ENCODE measurements at places on chromosomes 5 and 9.

GRCh38 chr9:86503314-86503713 lies 149.1 kb upstream of the TUT7 start:
- no peak for DNase-seq

GRCh38 chr5:15791274-15791673 lies 291.3 kb downstream of the FBXL7 start:
- DNase-seq: no peak

DNA sequence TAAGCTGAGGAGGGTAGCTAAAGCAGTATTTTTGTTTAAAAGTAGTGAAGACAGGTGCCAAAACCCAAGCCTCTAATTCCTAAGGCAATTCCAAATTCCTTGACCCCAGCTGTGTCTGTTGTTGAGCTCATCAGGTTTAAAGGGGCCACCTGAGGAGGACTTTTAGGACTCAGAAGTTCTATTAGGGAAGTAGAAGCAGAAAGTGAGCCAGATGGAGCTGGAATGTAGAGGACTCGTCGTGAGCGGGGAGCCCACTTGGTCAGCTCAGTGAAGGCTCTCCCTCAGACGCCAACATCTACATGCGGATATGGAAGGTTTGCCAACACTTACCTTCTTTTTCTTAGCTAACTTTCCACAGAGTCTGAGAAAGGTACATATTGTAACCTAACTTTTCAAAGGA lies 102.8 kb downstream of the PLPPR1 start:
- DNase-seq: no peak

- no peak for DNase-seq
Observed at GRCh38 chr5:82347201-82347865, 69.2 kb upstream of the RPS23 start.

DNA sequence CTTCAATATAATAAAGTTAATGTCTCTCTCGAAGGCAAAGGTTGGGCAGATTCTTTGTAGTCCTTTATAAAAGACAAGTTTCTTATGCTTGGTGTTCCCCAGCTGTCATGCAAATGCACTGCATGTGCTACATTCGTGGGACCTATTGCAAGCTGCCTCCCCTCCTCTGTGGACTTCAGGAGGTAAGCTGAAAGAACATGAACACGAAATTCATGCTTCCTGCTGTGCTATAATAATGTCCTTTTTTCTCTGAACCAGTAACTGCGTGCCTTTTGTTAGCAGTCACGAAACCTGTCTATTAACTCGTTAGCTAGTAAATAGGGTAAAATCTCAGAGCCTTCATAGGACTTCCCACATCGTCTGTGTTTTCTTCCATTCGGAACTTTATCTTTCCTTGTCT lies 363.5 kb downstream of the CDH9 start:
- no peak for DNase-seq

DNA sequence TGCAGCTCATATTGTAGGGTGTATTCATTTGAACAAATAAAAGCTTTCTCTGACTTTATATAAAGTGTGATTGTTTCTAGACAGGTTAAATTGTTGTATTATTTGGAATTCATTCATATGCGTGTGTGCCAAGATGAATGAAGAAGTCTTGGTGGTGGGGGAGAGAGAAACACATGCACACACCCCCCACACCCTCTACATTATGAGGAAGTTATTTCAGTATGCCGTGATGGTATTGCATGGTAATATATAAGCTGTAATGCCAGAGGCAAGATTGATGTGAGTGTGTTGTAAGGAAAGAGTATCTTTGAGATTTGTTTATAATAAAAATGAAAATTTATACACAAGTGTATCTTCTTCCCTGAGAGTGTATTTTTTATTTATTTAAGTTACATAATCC lies 71.0 kb downstream of the IPO11 start:
- no peak for DNase-seq

- no peak for DNase-seq
Observed at GRCh38 chr9:95157481-95158151, 159.9 kb downstream of the FANCC start.

DNA sequence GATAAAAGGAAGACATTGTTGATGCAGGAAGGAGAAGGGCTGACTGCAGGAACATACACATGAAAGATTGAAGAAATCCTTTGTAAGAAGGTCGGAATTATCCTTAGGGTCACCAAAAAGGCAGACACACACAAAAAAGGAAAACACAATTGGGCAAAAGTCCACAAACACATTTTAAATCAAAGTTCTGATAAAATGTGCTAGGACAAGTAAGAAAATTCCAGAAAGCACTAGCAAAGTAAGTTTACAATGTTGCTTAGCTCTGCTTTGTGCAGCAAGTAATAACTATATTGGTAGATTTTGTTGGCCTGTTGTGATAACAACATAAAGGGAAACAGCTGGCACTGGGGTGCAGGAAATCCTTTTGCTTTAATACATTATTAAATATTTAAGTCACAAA lies 99.8 kb upstream of the VCAN start:
- no peak for DNase-seq

DNA sequence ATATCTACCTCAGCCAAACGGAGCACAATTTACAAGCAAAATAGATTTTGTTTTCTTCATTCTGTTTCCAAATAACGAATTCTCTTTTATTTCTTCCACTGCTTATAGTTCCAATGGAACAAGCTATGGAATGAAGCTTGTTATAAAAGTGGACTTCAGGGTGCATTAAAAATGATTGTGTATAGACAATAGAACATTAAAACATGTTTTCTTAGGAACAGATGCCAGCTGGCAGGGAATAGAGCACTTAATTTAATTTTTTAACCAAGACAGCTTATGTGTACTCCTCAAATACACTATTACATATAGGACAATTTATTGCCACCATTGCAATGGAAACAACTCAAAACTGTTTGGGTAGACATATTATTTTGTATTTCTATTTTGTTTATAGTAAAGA lies 860.1 kb upstream of the TYRP1 start:
- no peak for DNase-seq

GRCh38 chr5:115531787-115532367 lies 12.7 kb downstream of the FEM1C start:
- DNase-seq: no peak

DNA sequence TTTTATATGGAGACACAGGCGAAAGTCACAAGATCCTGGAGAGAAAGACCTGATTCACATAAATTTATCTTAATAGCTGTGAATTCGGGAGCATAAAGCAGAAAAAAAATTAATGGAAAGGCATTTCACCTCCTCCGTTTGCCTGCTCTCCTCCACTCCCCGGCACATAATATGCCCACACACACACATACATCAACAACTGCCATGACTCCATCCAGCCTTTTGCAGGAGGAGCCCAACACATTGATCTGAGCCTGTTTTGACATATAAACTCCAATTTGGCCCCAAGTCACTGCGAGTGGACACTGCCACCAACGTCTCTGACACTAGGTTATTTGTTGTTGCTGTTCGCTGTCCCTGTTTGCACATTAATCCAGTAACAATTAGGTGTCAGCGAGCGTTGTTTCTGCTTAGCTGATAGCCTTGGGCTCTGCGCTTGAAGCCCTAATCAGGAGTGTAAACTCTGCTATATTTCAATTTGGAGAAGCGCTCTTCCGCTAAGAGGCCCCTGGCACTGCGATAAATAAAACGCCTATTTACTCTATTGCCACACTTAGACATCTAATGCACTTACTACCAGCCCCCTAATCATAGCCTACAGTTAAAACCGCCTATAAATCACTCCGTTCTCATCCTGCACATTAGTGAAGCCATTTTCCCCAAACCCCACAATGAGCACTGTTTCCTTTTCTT lies 195.8 kb upstream of the TBCA start:
- no peak for DNase-seq

DNA sequence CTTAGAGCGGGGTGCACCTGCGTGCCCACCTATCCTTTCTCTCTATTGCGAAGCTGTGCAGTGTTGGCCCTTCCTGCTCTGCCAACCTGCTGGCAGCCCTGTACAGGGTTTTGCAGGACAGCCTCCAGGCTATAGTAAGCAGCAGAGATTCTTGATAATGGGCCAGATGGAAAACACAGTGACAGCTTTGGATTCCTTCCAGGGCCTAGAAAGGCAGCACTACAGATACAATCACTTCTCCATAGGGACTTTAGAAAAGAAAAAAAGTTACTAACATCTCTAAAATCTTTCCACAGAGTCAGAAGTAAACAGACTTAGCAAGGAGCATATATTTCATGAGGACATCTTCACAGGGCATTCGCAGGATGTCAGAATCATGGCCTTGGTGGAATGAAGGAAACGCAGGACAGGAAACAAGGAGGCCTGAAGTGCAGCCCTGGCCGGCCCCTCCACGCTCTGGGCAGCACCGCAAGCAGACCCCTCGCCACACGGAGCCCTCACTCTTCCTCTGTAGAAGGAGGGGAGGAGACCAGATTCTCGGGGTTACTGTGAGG lies 172.1 kb upstream of the GAS1 start:
- DNase-seq: no peak

DNA sequence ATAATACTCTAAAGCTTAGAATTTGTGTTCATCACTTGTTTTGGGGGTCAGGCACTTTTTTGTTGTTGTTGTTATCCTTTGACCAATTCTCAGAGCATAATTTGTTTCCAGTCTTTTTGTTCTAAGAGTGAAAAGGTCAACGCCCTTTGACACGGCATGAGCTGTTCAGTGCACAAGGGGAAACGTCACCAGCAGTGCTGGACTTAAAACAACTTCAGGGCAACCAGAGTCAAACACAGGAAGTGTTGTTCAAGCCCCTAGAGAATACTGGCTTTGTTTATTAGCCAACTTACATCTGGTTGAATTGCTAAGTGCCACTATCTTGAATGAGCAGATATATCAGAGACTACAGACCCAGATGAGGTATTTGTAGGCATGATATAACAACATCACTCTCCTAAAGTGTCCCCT lies 368.9 kb downstream of the TMEM161B start:
- no peak for DNase-seq

GRCh38 chr9:23220957-23221356 lies 605.1 kb downstream of the ELAVL2 start:
- no peak for DNase-seq

DNA sequence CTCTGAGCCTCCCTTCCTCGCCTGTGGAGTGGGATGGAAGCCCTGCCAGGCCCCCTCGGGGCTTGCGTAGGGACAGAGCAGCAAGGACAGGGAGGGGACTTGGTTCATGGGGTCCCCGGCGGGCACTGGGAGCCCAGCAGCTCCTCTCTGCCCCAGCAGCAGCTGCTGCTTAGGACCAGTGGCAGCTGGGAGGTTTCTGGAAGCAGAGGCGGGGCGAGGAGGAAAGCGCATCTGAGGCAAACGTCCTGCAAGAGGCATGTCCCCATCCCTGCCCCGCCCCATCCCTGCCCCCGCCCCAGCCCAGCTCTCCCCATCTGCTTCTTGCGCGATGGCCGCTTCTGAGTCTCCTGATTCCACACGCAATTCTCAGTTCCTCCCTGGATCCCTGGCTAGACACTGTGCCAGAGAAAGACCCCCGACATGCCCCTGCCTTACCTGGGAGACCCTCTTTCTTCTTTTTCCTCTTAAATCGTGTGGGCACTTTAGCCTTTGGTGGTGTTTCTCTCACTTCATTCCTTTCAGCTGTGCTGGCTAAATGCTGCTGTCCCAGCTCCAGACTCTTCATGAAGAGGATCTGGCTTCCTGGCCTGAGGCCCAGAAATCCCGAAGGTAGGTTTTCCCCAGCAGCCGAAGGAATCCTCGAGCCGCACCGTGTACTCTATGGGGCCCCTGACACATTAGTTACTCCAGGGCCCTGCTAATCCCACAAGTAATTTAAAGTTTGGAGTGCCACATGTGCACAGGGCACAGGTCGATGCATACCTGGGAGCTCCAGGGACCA lies 4.4 kb upstream of the OR2S2 start:
- DNase-seq: no peak

Measured in CD4-positive, alpha-beta T cell treated with Interleukin-6 for 4 hours (primary cell).